ENCODE measurements at places on chromosomes 3 and 15.
A peak's percentile ranks its signal among the peaks of the same experiment; 100 is the strongest.

GRCh38 chr3:19147905-19148767 lies at the start of gene KCNH8:
KCNH8 (plus strand) TSS chr3:19148510; CDS start chr3:19148720, 210 bp downstream.
- no peak for DNase-seq

GRCh38 chr3:108208831-108209230 lies 13.4 kb downstream of the IFT57 start:
- DNase-seq: no peak

DNA sequence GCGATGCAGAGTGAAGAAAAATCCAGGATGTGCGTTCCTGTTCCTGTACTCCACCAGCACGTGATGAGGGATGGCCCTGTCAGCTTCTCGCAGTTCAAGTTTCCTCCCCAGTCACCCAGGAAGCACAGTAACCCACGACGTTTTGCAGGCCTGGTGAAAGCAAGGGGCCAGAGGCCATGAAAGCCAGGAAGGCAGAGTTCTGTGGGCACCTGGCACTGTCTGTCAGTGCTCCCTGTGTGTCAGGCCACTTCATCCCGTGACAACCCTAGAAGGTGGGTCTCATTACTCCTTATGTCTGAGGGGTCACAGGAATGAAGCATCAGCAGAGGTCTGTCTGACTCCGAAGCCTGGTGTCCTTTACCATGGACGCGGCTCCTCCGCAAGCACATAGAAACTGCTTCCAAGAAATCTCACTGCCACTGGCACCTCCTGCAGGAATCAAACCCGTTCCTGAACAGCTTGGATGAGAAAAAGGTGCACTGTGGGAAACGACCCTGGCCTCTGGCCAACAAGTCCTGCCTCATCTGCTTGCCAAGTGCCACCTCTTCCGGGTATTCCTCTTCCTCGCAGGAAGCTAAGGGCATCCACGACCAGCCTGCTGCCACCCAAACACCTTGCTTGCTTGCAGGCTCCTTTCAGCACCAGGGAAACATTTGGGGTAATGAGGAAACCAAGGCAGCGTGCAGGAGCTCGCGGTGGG lies 14.6 kb downstream of the RAB43 start:
- DNase-seq: no peak

DNA sequence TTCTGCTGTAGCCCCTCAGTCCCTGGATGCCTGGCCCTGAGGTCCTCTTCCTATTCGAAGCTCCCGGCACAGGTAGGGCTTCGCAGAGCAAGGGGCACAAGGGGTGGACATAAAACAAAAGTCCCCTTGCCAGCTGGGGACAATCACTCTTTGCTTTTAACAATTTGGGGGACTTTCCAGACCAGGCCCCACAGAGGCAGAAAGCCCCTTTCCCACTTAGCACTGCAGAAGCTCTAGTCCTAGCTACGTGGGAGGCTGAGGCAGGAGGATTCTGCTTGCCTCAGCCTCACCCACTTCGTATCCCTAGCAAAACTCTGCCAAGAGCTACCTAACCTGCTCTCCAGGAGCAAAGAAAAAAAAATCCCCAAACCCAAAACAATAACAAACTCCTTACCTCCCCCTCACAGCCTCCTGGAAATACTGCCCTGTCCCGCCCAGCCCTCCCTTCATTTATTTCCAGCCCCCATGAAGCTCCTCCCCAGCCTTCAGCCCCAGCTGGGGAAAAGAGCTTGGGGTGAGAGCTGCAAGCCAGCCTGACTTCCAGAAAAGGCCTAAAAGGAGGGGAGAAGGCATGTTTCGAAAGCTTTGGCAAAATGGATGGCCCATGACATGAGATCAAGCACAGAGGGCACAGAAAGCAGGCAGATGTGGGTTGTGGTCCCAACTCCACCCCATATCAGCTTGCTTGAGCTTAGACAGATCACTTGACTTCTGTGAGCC lies at the start of gene CIDEC:
Gene CIDEC (minus strand): TSS at position 424 of the 720 bp plus-strand sequence. CDS start 1,767 bp downstream, outside the sequence.
- DNase-seq: no peak

- DNase-seq: no peak
Measured at GRCh38 chr3:16085410-16085809, 89.1 kb upstream of the GALNT15 start.

GRCh38 chr15:57444877-57445513 lies 68.7 kb downstream of the CGNL1 start:
- DNase-seq: no peak

DNA sequence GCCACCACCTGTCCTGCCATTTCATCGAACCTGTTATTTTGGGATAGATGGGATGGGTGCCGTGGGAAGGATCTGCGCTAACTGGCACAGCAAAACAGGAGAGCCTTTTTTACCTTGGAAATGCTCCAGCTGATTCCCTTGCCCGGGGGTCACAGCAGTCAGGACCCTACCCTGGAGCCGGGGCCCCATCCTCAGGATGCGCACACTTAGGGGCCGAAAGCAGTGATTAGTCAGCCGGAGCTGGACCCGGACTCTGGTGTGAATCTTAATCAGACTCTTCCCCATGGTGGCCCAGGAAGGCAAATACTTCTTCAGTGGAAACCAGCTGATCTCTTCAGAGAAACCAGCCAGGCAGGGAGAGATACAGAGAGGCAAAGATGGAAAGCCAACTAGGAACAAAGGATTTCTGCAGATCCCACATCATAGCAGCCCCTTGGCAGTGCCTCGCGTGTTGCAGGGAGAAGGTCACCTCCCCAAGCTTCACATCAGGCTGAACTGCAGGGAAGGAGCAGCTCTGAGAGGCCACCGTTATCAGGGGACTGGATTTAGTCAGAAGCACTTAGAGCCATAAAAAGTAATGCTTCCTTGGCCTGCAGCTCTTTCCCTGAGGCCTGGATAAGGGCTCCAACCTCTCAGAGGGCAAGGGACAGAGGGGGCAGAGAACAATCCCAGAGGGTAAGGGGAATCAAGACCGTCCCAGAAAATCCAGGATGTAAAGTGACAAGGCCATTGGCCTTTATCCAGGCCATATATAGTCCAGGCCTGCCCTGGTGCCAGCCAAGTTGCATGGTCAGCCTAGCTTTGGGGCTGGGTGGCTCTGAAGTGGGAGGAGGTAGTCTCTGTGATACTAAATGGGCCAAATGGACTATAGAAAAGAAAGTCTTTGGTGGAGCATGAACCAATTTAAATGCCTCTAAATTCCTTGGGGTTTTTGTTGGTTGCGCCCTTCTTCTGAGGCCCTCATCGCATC lies 52.9 kb downstream of the WDR76 start:
- DNase-seq: no peak

DNA sequence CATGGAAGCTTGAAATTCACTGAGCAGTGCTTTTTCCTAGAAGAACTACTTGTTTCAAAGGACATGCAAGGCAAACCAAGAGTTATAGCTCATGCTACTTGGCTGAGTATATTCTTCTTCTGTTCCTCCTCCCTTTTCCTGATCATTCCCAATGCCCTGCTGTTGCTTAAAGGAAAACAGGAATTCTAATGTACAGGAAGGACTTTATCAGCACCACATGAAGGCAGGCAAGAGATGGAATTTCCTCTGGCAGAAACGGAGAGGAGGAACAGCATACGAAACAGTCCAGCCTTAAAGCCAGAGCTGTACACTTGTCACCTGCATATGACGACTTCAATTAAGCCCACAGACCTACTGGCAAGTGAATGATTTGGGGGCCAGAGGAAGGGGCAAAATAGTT lies 15.7 kb downstream of the MEIS2 start:
- no peak for DNase-seq

DNA sequence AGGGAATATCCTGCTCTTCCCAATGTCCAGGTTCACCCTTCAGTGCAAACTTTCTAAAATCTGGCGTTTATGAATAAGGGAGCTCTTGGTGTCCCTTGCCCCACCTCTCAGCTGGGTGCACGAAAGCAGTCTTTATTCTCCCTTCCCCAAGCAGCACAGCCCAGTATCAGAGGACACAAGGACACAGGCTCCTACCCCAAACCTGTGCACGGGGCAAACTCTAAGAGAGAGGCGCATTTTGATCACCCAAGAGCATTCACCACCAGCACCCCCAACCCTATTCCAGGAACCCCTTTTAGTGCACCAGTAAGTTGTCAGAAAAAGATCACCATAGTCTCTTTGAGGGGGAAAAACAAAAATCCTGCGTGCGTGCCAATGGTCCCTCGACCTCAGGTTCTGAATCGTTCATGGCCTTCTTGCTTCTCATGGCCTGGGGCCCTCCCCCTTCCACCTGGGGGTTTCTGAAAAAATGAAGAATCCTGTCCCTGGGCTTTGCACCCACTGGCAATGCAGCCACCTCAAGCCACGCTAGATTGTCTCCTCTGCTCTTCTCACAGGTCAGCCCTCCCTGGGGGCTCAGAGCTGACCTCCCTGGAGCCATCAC lies 78.9 kb downstream of the FAM174B start:
- DNase-seq: no peak

GRCh38 chr3:89314454-89315098 lies 207.2 kb downstream of the EPHA3 start:
- peak; percentile 15 for DNase-seq

DNA sequence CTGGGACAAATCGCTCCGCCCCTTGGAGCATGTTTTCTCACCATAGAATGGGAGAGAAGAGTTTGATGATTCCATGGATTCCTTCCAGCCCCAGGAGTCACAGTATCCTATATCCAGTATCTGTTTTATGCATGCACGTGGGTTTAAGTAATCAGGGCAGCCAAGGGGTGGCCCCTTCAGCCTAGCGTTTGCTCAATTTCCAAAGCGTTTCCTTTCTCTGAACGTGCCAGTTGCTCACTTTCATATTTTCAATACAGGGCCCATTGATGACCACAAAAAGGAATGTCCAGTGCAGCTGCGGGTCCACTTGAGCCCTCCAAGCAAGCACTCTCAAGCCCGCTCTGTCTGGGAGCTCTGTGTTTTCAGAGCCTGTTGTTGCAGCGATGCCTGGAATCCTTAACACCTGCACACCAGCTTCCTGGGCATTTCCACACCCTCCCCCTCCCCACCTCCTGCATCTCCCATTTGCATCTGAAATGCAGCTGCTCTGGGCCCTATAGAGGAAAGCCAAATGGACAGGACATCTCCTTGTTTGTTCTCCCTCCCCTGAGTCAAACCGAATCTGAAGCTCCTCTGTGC lies 164.3 kb upstream of the LPP start:
- no peak for DNase-seq

DNA sequence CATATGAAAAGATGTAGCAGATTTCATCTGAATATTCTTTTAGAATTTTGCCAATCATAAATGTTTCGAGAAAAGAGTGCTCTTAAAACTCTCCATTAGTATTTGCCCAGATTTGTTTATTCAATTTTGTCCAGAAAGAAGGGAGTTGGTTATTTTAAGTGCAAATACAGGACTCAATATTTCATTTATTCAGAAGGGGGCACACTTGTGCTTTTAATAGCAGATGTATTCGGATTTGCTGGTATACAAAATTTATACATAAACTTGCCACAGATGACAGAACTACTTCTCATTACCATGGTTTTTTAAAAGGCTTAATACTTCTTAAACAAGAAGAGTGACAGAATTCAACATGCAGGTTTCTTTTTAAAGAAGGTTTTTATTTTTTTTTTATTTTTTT lies 69.8 kb upstream of the GRM7 start:
- no peak for DNase-seq

All from inflammatory macrophage treated with lipopolysaccharide for 1 hour (primary cell).